ENCODE measurements at places on chromosomes 7 and 10.

DNA sequence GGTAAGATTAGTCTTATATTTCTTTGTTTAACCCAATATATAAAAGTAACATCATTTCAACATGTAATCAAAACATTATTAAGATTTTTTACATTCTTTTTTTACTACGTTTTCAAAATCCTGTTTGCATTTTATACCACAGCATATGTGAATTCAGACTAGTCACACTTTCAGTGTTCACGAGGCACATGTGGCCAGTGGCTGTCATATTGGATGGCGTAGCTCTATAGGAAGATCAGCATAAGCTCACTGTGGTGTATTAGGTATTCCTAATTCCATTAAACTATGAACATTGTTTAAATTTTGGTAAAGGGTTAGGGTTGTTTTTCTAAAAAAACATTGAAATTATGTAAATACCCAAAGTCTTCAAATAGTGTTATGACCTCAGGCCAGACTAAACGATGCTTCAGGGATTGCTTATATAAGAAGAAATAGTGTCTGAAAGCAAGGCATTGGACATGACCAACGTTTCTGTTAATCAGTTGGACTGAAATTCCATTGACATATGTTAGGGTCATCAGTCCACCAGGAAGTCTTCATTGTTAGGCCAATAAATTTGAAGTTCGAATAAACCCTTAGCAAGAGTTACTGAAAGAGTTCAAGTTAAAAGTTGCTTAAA lies 97.0 kb downstream of the BICC1 start:
- no peak for DNase-seq

- no peak for DNase-seq
Measured at GRCh38 chr10:83289373-83289772, 849.9 kb upstream of the GHITM start.

GRCh38 chr7:154178895-154179294 lies 126.7 kb downstream of the DPP6 start:
- no peak for DNase-seq

GRCh38 chr10:61901829-61902444 lies 438 bp downstream of the ARID5B start:
- DNase-seq: no peak

GRCh38 chr10:6278519-6279120 lies 75.9 kb downstream of the PFKFB3 start:
- no peak for DNase-seq

GRCh38 chr7:84629640-84630318 lies 435.2 kb upstream of the SEMA3A start:
- no peak for DNase-seq

GRCh38 chr7:130278860-130279259 lies 12.2 kb downstream of the CPA2 start:
- no peak for DNase-seq

GRCh38 chr7:17406738-17407137 lies 108.3 kb downstream of the AHR start:
- no peak for DNase-seq

GRCh38 chr7:460374-461116 lies 59.1 kb downstream of the PDGFA start:
- no peak for DNase-seq

GRCh38 chr10:2933519-2933918 lies 133.8 kb upstream of the PFKP start:
- DNase-seq: no peak

DNA sequence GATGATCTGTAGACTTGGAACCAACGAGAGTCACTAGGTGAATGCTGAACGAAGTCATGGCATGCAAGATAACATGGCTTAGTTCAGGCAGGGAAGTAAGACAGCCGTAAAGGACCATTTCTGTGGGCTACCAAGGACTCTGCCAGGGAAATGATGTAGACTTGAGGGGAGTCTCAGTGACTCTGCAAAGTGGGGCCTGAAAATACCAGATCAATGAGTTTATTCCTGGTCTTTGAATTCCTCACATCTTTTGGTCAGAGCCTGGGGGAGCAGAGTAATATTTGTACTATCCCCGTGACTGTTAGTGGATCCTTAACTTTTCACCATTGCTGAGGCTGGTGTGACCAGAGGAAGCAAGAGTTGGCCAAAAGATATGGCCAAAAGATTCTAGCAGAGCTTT lies 60.7 kb upstream of the INHBA start:
- no peak for DNase-seq

GRCh38 chr10:127866276-127867013 lies 26.3 kb downstream of the CLRN3 start:
- DNase-seq: no peak

DNA sequence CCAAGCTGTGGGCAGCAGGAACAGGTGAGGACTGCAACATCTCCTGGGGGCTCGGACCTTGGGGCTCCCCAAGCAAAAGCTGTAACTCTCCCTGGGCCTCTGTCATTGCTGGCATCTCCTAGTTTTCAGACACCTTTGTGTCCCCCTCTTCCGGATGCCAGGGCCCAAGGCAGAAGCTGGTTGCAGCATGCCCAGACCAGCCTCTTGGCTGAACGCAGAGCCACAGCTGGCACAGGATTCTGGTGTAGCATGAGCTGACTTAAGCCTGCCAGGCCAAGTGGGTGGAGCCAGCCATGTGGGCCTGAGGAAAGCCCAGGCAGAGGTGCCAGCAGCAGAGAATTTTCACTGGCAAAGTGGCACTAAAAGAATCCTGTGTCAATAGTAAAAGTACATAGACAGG lies 43.5 kb downstream of the ZWINT start:
- DNase-seq: no peak

GRCh38 chr7:77184990-77185389 lies 14.6 kb downstream of the FGL2 start:
- DNase-seq: no peak

- DNase-seq: no peak
Measured at GRCh38 chr7:37918526-37918925, 1.9 kb upstream of the SFRP4 start.

DNA sequence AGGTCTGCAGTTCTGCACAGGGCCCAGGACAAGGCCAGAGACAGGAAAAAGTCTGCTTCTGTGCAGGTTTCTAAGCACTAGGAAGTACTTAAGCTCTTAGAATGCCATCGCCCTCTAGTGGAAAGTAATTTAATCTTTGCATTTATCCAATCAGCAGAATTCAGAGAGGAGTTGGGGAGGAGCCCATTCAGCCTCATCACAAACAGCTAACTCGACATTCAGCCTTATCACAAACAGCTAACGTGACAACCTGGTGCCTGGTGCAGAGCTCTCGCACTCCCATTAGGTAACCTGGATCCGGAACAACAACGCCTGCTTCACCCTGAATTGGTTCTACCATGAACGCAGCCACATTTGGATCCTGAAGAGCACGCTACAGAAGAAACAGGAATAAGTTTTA lies 15.2 kb downstream of the OAT start:
- DNase-seq: no peak

DNA sequence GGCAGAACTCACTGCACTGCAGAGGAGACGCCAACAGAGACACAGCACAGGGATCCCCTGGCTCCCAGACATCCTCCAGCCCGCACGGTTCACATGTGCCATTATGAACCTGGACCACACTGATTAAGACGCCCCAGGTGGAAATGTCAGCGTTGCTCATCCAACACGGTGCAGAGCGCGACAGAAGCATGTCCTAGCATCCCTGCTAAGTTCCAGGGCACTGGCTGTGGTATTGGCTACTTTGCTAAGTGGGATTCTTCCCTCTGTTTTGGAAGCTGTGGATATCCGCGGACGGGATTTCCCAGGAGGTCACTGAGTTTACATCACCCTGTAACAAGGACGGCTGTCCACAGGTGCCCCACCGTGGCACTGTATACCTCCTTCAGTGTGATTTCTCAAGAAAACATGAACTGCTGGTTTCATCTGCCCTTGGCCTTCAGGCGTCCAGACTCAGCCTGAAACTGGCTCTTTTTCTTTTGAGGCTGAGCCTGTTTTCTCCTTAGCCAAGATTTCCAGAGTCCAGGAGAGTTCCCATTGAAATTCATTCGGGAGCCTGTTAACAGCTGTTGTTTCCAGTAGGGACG lies 324.0 kb downstream of the WDR37 start:
- DNase-seq: no peak

DNA sequence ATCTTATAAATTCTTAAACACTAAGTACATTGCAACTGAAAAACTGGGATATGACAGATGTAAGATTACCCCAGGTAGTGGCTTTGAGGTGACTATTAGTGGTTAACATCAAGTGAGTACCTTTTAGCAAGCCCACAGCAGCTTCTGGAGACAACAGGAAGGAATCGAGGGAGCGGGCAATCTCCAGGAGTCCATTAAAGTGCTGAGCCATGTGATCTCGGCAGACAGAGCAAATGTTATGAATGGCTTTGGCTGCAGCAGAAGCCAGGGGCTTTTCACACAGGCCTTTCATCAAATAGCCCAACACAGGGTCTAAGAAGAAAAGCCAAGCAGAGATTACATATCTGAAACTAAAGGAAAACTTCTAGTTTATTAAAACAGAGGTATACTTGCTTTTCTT lies 48.9 kb downstream of the IRF5 start:
- no peak for DNase-seq

DNA sequence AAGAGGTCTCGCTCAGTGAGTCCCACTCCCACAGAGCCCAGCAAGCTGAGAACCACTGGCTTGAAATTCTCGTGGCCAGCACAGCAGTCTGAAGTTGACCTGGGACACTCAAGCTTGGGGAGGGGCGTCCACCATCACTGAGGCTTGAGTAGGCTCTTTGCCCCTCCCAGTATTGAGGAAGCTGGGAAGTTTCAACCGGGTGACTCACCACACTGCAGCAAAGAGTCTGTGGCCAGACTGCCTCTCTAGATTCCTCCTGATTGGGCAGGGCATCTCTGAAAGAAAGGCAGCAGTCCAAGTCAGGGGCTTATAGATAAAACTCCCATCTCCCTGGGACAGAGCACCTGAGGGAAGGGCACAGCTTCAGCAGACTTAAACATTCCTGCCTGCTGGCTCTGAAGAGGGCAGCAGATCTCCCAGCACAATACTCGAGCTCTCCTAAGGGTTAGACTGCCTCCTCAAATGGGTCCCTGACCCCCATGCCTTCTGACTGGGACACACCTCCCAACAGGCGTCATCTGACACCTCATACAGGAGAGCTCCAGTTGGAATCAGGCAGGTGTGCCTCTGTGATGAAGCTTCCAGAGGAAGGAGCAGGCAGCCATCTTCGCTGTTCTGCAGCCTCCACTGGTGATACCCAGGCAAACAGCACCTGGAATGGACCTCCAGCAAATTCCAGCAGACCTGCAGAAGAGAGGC lies 970.9 kb upstream of the LRRN3 start:
- no peak for DNase-seq

DNA sequence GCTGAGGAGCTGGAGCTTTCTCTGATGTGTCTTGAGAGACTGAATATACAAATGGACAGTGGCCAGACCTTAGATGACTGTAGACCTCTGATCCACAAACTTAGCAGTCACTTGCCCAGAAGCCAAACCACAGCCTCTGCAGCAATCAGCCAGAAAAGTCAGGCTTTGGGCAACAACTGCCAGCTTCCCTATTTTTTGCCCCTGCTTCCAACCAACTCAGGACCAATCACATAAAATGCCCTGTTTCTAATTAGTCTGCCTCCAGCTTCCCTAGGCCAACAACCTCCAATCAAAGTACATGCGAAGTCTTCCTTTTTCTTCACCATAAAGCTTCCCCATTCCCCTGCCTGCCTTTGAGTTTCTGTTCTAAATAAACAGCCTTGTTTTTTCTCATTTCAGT lies 37.8 kb upstream of the CACUL1 start:
- no peak for DNase-seq

DNA sequence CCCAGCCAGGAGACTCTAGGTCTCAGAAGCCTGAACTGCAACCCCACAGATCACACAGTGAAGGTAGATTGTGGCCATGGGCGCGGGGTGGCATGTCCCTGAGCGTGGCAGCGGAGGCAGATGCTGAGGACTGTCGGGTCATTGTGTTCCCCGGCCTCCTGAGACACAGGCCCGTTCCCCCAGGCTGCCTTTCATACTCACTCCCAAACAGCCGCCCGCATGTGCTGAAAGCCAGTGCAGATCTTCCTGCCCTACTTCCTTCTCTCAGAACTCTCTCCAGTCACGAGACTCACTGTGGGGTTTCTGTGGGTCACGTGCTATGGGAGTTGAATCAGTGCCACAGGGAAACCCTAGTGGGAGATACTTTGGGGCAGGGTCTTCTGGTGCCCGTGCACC lies 48.0 kb downstream of the ZNF467 start:
- DNase-seq: no peak

DNA sequence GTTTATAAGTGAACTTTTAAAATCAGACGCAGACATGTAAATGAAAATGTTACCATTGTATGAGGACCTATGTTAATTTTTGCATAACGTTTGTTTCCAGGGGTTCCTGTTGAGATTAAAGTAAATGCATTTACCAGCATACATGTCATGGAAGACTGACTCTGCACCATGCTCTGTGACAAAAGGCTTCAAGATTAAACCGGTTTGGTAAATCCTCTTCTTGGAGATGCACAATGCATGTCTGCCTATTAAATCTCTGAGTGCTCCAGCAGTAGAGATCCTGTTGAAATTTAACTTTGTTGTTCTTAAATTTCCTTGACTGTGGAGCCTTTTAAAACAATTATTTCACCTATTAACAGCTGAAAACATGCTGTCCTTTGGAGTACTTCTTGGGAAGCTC lies 36.5 kb upstream of the JAZF1 start:
- DNase-seq: no peak

DNA sequence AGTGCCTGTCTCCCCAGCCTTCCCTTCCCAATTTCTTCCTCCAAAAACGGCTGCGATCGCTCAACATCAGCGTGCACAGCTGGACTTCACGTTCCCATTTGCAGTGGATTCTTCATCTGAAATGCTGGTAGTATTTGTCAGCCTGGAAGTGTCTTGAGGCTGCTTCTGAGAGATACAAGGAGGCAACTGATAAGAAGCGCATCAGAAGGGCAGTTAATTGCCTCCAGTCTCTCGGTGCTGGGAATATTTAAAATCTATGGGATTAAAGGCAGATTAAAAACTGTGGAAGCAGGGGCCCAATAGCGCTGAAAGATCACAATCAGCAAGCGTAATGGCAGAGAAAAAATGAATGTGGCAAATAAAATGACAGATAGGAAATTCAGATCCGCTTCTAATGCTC lies 450.0 kb downstream of the GATA3 start:
- no peak for DNase-seq

DNA sequence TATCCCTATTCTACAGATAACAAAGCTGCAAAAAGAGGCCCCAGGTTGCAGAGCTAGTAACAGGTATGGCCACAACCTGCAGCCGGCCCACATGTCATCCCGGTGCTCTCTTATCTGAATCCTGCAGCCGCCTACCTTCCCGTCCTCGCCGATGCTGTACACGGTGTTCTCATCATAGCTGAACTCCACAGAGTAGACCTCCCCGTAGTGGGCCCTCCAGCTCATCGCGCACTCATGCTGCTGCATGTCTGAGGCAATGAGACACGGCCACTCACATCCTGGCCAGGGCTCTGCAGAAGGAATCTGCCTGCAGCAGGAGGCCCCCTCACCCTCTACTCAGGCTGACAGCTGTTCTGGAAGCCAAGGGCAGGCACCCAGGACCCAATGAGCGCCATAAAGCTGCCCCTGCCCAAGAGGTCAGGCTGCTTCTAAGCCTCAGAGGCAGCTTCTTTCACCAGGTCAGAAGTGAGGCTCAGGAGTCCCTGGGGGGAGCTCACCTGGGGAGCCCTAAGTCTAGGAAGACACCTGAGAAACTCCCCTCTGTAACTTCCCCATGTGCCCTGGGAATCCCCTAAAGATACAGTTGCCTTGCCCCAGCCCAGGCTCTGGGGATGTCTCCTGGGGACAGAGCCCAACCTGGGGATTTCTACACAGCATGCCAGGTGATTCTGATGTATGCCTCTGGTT lies 17.9 kb upstream of the CYREN start:
- no peak for DNase-seq
